ENCODE measurements at places on chromosomes 5 and 9.

DNA sequence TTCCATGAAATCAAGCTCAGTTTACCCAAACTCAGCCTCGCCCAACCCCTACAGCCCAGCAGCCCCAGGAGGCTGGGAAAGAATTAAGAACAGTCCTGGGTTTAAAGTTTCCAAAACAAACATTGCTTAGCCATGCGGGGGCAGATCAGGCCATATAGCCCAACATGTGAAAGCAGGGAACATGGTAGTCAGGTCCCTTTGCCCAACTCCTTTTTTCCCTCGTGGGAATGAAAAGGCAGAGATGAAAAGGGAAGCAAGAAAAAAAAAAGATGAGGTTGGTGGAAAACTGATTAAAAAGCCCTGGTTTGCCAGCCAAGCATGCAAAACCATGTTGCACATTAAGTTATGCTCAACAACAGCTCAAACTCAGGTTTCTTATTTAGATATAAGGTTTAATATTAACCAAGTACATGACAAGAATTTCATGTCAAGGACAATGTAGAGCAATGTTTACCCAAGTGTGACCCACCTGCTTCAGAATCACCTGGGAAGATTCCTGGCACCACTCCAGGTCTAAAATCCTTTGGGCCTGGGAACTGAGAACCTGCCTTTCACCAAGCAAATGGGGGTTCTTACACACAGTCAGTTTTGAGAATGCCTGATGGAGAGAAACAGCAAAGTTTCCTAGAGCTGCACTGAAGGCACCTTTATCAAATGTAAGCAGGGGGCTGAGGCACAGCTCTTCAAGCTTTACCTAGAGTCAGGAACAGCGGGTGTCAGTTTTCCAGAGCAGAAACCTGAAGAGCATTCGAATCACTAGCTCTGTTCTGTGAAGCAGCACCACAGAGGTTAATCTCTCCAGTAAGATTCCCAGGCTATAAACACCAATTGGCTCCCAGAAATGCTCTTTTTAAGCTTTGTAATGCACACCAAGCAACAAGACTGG, 1.7 kb downstream of the FREM1 start:
- DNase-seq, result no peak

DNA sequence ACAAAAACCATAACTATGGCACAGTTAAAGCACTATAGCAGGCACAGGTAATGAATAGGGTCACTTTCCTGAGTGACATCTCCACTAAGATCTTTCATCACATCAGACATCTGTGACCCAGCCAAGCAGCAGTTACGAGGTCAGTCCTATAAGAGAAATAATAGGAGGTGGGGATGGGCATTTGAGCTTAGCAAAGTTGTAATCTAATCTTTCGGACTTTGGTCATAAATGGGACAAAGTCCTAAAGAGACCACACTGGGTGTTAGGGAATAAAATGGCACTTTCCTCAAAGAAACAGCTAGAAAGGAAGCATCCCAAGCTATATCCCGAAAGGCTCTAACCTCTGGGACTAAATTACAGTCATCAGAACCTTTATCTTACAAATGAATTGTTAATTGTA, 432.2 kb downstream of the PIK3R1 start:
- no peak for DNase-seq

DNA sequence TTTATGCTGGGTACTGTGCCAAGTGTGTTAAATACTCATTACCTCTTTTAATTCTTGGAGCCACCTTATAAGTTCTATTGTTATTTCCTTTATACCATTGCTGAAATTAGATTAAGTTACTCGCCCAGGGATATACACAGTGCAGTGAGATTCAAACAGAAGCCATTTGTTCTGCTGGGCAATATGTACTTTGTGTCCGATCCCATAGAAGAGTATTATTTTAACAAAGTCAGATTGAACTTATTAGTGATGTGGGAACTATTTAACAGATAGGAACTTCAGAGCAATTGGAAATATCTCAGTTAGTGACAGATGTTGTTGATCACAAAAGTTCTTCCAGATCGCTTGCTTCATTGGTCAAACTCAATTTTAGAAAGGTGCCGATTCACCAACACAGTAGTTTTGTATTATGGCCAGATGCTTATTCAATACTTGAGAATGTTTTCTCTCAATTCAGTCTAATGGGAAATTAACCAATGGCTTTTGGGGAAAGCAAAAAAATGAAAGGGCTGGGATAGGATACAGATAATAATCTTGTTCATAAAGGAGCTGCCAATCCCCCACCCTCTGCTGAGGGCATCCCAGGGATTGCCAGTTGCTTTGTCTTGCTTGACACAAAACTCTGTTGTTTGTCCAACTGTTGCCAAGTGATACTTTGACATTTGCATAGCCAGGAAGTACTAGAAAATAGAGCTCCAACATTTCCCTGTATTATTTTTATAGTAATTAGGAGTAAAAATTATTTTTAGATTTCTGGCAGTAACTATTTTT, 94.8 kb upstream of the SEMA6A start:
- no peak for DNase-seq

GRCh38 chr9:6889868-6890267, 132.1 kb downstream of the KDM4C start:
- DNase-seq, result no peak

DNA sequence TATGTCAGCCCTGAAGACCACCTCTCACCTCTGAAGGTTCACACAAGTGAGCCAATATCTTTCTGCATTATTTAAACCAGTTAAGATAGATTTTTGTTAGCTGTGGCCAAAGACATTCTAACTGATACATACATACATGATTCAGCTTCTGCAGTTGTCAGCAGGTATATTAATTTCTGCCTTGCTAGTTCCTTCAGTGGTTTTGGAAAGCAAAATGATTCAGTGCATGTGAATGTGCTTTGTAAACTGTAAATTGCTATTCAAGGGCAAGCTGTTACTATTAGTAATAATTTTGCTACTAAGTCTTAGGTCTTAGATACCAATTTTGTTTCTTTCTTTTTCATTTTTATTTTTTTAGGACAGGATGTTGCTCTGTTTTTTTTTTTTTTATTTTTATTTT, 89.2 kb upstream of the ERBIN start:
- DNase-seq, result no peak

- DNase-seq, result no peak
Observed at GRCh38 chr9:27303219-27303618, 6.3 kb upstream of the EQTN start.

GRCh38 chr9:86809759-86810367, 137.4 kb downstream of the GAS1 start:
- no peak for DNase-seq

DNA sequence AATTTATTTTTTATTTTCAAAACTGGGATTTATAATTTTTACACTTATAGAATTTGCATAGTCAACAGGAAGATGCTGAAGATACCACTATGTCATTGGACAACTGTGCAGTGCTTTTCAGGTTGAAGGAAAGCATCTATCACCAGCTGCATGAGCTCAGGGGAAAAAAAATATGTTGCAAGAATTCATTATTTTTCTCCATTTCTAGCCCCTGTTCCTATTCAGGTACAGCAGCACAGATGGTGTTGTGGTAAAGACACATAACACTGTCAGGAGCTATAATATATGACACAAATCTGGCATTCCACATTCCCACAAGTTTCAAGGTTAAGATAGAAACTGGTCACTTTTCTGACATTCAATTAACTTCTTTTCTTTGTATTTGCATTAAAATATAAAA, 1088.6 kb downstream of the MAT2B start:
- no peak for DNase-seq

GRCh38 chr9:34419716-34420504, 38.5 kb downstream of the FAM219A start:
- DNase-seq, result no peak
